Activated naive CD4-positive, alpha-beta T cell treated with anti-CD3 and anti-CD28 coated beads, Interleukin-2, amount 50 U/mL, for 72 hours (primary cell): ENCODE measurements at places on chromosomes 4 and X. TPM values are rescaled to one million over a fixed set of nuclear protein-coding genes. Genes with fewer than 3 reads are reported as not detected.

The ENOX2 gene
- total RNA-seq = 13.8 TPM

The ARSJ gene
- 0.14 TPM for total RNA-seq

The GLUD2 gene
- total RNA-seq = not detected

The DCAF12L2 gene
- not detected for total RNA-seq

The TAF7L gene
- 0.11 TPM for total RNA-seq

The HSPA4L gene
- total RNA-seq = 1.2 TPM

The POU4F2 gene
- total RNA-seq = not detected

The EFHC2 gene
- total RNA-seq = 0.41 TPM

The TCEAL2 gene
- not detected for total RNA-seq

The GLRA2 gene
- total RNA-seq = not detected

The VCX3A gene
- total RNA-seq = not detected

The PCDH18 gene
- total RNA-seq = 0.06 TPM

The ARAF gene
- total RNA-seq = 75.5 TPM

The ADAM29 gene
- total RNA-seq = not detected

The CTAG1B gene
- not detected for total RNA-seq

The FAM200B gene
- total RNA-seq = 10.6 TPM

The TMEM129 gene
- total RNA-seq = 12.7 TPM

The SPANXC gene
- not detected for total RNA-seq

The IRAK1 gene
- total RNA-seq = 123 TPM

The DGAT2L6 gene
- not detected for total RNA-seq

The ARMCX4 gene
- 7.6 TPM for total RNA-seq

The BRS3 gene
- not detected for total RNA-seq

The HELT gene
- not detected for total RNA-seq

The FGB gene
- total RNA-seq = not detected

The UBE2D3 gene
- 413 TPM for total RNA-seq
